Uterine smooth muscle cell (primary cell): ENCODE measurements at places on chromosomes 7 and 10. TPM values are rescaled to one million over a fixed set of nuclear protein-coding genes. Genes with fewer than 3 reads are reported as not detected.

HTRA1 gene
- total RNA-seq, result 44.5 and 158 TPM in 2 replicates

EPDR1 gene
- total RNA-seq, result 12.8 and 24.2 TPM in 2 replicates

MDH2 gene
- 33.8 and 42.7 TPM in 2 replicates for total RNA-seq

LRRN3 gene
- total RNA-seq, result 1.2 and 4.1 TPM in 2 replicates

PCLO gene
- total RNA-seq, result 4.4 and 4.9 TPM in 2 replicates
